ENCODE measurements at places on chromosomes 2 and 18. TPM values are rescaled to one million over a fixed set of nuclear protein-coding genes. Genes with fewer than 3 reads are reported as not detected.

- H3K27me3 ChIP-seq, result no peaks in the 10 kb centered on the region
- no peaks in the 10 kb centered on the region for H3K36me3 ChIP-seq
- no peaks in the 10 kb centered on the region for H3K4me1 ChIP-seq
- H3K27ac ChIP-seq, result no peak overlapping the region
- no peak overlapping the region for H3K4me3 ChIP-seq
Measured at GRCh38 chr18:64752707-64753106, 603.8 kb upstream of the LINC00305 start.

DNA sequence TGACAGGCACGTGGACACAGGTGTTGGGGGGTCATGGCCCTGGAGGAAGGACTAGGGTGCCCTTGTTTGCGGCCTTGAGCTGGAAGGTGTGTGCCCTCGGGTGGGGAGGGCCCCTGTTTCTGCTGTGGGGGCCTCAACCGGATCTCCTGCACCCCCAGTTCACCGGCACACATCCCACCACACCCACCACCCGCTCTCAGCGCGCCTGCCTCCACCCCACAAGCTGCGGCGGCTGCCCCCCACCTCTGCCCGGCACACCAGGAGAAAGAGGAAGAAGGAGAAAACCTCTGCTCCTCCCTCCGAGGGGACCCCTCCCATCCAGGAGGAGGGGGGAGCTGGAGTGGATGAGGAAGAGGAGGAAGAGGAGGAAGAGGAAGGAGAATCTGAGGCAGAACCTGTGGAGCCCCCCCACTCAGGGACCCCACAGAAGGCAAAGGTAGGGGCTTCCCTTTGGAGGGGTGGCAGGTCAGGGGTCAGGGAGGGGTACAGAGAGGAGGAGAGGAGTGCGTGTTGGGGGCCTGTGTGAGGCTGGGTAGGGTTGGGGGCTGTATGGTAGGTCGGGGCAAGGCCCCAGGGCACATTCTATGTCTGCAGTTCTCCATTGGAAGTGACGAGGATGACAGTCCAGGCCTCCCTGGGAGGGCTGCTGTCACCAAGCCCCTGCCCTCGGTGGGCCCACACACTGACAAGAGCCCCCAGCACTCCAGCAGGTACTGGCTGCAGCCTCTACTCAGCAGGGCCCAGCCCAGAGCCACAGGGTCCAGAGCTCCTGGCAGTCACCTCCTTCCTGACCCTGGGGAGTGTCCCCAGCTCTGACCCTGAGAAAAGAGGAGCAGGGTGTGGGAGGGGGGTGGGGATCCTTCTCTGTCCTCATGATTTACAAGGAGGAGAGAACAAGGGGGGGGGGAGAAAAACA, 1.8 kb downstream of the SLC4A3 start:
- no peaks in the 10 kb centered on the region for H3K36me3 ChIP-seq
- H3K4me1 ChIP-seq, result no peaks in the 10 kb centered on the region
- no peak overlapping the region for H3K27ac ChIP-seq
- H3K4me3 ChIP-seq, result no peak overlapping the region
- H3K27me3 ChIP-seq, result peaks cover 8% of the 10 kb centered on the region
- peak; percentile 84 for DNase-seq

MEX3C gene
- 41.6 TPM for total RNA-seq

KATNAL2 gene
- 5.0 TPM for total RNA-seq

MAL gene
- total RNA-seq, result not detected

DNA sequence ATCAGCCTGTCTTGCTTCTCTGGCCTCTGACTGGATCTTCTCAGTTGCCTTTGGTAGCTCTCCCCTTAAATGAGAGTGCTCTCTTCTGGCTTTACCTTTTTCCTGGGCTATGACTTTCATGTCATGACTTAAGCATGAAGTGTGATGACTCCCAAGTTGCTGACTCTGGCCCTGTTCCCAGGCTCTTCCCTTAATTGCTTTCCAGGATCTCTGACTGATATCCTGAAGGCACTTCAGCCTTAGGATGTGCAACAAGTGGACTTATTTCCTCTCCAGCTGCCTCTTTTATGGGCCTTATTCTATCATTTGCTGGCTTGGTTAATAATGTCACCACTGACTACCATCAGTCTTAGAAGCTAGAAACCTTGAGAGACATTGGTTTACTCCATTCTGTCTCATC, 17.4 kb downstream of the SEMA4F start:
- no peaks in the 10 kb centered on the region for H3K27me3 ChIP-seq
- H3K4me1 ChIP-seq, result peaks cover 3% of the 10 kb centered on the region
- no peak overlapping the region for H3K27ac ChIP-seq
- H3K36me3 ChIP-seq, result peaks cover 10% of the 10 kb centered on the region
- H3K4me3 ChIP-seq, result no peak overlapping the region

ARHGAP28 gene
- total RNA-seq, result 23.9 TPM

- H3K4me3 ChIP-seq, result peak overlapping the region; percentile 51
- H3K36me3 ChIP-seq, result no peaks in the 10 kb centered on the region
- H3K27ac ChIP-seq, result no peak overlapping the region
- peak; percentile 95 for DNase-seq
Measured at GRCh38 chr2:230824406-230824978, 40.2 kb upstream of the ITM2C start.

RPRM gene
- total RNA-seq, result 0.36 TPM

- peaks cover 20% of the 10 kb centered on the region for H3K4me1 ChIP-seq
- no peaks in the 10 kb centered on the region for H3K36me3 ChIP-seq
- H3K27ac ChIP-seq, result no peak overlapping the region
- no peaks in the 10 kb centered on the region for H3K27me3 ChIP-seq
Measured at GRCh38 chr2:223589901-223590300, 12.3 kb downstream of the SCG2 start.

ACMSD gene
- total RNA-seq, result not detected
